ENCODE measurements at places on chromosomes 13 and 19.

GRCh38 chr13:84479656-84480055, 597.4 kb upstream of the SLITRK1 start:
- no peak for DNase-seq

DNA sequence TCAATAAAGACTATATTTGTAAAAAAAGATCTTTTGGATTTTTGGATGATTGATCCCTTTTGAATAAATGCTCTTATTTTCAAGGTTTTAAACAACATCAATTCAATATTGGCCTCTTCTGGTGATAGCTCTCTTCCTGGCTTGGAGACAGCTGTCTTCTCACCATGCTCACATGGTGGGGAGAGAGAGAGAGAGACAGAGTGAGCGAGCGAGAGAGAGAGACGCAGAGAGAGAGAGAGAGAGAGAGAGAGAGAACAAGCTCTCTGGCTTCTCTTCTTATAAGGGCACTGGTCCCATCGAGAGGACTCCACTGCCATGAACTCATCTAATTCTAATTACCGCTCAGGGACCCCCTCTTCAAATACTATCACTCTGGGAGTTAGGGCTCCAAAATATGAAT, 32.1 kb upstream of the FARP1 start:
- DNase-seq, result no peak

DNA sequence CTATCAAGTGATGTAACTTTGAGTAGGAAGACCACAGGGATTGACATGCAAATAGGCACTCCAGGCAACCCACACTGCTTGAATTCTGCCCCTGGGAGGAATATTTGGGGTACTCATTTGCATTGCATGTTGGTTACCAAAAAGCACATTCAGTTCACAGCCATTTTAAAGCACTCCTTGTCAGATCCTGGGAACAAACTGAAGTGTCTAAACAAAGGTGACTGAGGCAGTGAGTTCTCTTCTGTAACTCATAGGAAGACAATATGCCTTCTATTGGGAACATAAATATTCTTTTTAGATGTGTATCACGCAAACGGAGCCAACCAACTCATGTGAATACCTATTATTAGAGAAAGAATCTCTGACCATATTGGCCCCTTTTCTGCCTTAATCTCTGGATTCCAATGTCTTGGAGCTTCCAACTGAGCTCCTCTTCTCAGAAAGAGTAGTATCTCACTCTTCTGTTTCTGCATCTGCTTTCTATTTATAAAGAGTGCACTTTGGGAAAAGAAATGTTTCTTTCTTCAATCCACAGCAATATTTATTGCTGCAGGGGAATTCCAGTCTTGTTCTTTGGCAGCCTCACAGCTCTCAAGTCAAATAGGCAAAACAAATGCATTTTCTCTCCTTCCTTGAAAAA, 125.7 kb upstream of the NBEA start:
- DNase-seq, result no peak

- no peak for DNase-seq
Observed at GRCh38 chr19:47779524-47780214, 1.2 kb downstream of the SELENOW start.

DNA sequence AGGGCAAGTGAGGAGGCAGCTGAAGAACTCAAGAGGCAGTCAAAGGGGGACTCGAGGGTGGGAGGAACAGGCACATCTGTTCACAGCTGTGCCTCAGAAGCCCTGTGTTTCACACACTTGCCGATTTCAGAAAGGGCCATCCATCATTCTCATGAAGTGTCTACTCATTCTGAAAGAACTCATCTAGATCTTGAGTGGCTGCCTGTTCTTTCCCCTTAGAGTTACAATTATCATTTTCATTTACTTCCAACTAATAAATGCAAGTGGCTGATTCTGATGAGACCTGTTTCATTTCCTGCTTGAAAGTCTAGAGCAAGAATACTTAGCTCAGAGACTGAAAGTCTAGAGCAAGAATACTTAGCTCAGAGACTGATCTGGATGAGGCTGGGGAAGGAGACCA, 1145.1 kb downstream of the UQCRFS1 start:
- DNase-seq, result no peak

GRCh38 chr13:37479916-37480315, 118.7 kb downstream of the POSTN start:
- DNase-seq, result no peak

GRCh38 chr19:46351241-46352041, 4.6 kb downstream of the PPP5C start:
- no peak for DNase-seq

DNA sequence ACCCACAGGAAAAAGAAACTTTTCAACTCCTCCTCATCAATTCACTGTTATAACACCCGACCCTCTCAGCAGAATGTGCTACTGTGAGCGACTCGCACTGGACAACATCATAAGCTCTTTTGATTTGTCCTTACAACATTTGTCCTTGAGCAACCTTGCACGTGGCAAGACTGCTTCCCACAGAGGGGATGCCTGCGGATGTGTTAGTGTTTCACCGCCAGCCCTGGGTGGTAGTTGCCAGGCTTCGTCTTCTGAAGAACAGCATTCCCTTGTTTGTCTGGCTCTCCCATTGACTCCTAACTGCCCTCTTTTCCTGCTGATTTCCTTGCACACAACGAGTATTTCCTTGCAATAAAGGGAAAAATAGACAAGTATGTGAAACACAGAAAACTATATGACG, 111.4 kb upstream of the SLC7A1 start:
- DNase-seq, result no peak

- DNase-seq, result no peak
Observed at GRCh38 chr13:113552786-113553434, 31.6 kb upstream of the TFDP1 start.

DNA sequence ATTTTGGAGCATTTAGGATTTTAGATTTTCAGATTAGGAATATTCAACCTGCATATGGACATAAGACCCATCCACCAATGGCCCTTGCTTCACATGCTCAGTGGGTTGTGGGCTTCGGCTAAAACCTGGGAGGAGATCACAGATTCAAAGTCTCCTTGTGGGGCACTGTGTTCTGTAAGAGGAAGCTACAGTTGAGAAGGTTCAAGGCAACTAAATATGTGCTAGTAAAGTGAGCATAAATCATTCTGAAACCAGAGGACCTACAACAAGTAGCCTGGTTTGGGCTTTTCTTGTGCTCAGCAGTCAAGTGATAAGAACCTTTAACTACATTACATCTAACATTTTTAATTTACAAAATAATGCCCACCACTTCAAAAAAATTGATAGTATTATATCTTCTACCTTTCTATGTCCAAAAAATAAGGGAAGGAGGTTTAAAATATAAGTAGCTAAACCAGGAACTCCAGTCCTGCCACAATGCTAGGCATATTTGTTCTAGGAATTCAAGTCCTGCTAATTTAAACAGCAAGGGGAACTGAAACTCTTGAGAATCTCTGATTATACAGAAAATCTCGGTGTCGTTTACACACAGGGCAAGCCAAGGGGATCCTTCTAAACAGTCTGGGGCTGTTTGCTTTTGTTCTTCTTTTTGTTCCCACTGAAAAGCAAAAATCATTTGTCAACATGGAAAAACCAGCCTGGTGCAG, 36.6 kb downstream of the FOXO1 start:
- no peak for DNase-seq

- no peak for DNase-seq
Observed at GRCh38 chr19:40213251-40213829, 4.8 kb downstream of the TTC9B start.

DNA sequence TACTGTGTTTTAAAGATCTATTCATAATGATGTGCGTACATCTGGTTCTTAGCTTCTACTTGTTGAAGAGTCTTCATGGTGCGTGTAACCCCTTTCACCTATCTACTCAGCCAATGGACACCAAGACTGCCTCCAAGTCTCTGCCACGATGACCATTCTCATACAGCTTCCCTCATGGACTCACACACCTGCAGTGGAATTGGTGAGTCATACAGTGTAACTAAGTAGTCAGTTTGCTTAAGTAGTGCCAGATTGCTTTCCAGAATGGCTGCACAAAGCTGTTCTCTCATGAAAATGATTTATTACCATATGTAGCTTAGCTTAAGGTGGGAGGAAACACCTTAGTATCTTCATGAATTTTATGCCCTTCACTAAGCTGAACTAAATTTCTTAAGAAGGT, 112.3 kb downstream of the AKAP11 start:
- no peak for DNase-seq

- DNase-seq, result no peak
Observed at GRCh38 chr13:47865883-47866282, 135.2 kb downstream of the SUCLA2 start.

DNA sequence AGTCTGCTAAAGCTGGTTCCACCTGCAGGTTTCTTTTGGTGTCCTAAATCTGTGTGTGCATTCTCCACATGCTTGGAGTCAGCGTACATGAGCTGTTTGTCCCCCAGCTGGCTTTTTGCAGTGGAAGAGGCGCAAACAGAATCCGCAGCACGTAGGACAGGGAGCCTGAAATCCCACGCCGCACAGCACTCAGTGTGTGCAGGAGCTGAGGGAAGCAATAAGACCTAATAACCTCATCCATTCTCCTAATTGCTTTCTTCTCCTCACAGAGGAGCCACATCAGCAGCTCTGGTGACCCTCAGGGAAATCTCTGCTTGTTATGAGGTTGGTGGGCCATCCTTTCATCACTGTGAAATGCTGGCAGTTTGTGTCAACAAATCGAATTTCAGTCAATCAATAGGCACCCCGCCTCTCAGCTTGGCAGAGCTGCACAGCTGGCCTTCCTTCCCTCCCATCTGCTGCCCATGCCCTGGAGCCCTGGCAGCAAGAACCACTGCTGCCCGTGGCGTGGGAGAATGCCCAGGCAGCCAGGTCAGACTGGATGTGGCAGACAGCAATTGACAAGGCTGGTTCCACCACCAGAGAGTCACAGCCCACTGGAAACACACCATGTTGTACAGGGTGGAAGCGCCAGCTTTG, 136.7 kb downstream of the ZDHHC20 start:
- DNase-seq, result no peak

DNA sequence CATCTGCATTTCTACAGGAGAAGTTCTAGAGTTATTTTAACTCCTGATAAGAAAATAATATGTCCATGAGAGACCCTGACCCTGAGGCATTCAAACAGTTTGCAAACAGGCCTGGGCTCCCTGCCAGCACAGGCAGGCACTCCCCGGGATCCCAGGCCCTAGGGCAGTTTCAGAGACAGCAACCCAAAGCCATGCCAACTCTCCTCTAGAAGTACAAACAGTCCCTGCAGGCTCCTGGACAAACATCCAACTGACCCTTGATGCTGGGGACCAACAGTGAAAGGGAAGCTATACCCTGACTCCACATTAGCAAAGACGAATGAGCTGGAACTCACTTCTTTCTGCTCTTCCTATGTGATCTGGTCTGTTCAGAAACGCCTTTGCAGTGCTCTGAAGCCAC, 44.8 kb downstream of the CCDC70 start:
- DNase-seq, result no peak

DNA sequence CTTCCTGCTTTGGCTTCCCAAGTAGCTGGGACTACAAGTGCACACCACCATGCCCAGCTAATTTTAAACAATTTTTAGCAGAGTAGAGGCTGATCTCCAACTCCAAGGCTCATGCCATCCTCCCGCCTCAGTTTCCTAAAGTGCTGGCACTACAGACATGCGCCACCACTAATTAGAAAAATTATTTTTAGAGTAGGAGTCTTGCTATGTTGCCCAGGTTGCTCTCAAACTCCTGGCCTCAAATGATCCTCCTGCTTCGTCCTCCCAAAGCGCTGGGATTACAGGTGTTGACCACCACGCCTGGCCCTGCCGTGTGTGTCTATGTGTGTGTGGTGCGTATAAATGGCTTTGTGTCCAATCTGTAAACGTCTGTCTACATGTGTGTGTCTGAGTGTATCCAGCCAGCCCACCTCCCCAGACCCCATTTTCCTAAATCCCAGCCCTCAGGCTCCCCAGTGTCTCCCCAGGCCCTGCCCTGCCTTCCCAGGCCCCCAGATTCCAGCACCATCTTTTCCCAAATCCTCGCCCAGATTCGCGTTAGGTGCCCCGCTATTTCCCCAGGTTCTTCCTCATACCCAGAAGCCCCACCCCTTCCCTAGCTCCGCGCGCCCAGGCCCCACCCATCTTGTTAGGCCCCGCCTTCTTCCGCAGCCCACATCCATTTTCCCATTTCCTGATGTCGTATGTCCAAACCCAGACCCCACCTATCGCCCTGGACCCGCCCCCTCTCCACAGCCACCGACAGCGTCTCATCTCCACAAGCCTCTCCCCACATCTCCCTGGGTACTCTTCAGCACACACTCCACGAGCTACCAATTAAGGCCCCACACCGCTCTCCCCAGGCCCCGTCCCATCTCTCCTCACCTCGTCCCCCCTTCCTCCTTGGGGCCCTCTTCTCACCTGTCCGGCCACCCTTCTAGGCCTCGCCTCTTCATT, 24.9 kb downstream of the SLC8A2 start:
- no peak for DNase-seq

DNA sequence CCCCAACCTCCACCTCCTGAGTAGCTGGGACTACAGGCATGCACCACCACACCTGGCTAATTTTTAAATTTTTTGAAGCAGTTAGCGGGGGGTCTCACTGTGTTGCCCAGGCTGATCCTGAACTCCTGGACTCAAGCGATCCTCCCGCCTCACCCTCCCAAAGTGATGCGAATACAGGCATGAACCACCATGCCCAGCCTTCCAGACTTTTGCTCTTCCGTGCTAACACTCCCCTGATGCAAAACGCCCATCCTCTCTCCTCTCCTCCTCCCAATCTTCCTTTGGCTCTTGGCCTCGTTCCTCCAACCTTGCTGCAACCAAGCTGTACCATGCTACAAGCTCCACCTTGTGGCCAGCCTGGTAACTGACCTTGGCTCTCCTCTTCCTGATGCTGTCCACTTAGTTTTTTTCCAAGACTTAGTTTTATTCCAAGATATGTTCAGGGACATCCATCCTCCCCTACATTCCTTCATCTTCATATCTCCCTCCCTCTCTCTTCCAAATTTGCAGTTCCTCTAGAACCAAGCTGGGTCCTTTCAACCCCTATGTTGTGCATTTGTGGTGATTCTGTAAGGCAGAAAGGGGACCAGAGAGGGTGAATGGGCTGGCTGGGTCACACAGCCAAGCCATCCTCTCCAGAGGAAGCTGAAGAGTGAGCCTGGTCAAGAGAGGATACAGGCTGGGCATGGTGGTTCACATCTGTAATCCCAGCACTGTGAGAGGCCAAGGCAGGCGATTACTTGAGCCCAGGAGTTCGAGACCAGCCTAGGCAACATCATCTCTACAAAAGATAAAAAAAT, 32.8 kb downstream of the TINCR start:
- DNase-seq, result no peak

GRCh38 chr19:51615991-51616390, 14.2 kb downstream of the SIGLEC5 start:
- DNase-seq, result no peak

- no peak for DNase-seq
Observed at GRCh38 chr19:35074426-35075201, 33.1 kb downstream of the HPN start.

DNA sequence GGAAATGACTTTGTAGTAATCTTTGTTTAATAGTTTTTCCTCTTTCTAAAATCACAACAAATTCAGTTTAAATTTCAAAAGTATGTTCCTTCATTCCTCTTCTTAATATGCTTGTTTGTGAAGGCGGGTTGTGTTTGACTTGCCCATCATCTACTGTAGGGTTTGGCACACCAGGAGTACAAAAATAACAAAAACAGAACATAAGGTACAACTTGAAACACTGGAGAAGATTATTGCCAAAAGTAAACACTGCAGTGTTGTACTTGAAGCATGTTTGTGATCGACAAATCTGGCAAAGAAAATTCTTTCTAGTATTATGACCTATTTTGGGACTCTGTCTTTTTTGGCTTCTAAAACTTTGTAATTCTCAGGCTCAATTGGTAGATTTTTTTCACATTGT, 518.6 kb downstream of the SLITRK5 start:
- no peak for DNase-seq
